PC-3 (cell line): ENCODE measurements at places on chromosomes 11 and 22. TPM values are rescaled to one million over a fixed set of nuclear protein-coding genes. Genes with fewer than 3 reads are reported as not detected.

PRR5 gene
- total RNA-seq: 14.5 and 21.8 TPM in 2 replicates

SIK2 gene
- 8.6 and 9.0 TPM in 2 replicates for total RNA-seq

DEFB131B gene
- total RNA-seq: not detected in 2 replicates

CRYBB3 gene
- total RNA-seq: 1.2 TPM in 1 of 2 replicates, not detected in the other

OR10A2 gene
- not detected in 2 replicates for total RNA-seq

OR1S1 gene
- total RNA-seq: not detected in 2 replicates

PIH1D2 gene
- 0.75 and 1.7 TPM in 2 replicates for total RNA-seq

EMID1 gene
- 1.2 and 1.3 TPM in 2 replicates for total RNA-seq

PAAF1 gene
- total RNA-seq: 13.3 and 19.5 TPM in 2 replicates
